Hematopoietic multipotent progenitor cell (in vitro differentiated cells): ENCODE measurements at places on chromosomes 2 and 18.

GRCh38 chr2:100394111-100394641, 23.3 kb downstream of the CHST10 start:
- DNase-seq: no peak

DNA sequence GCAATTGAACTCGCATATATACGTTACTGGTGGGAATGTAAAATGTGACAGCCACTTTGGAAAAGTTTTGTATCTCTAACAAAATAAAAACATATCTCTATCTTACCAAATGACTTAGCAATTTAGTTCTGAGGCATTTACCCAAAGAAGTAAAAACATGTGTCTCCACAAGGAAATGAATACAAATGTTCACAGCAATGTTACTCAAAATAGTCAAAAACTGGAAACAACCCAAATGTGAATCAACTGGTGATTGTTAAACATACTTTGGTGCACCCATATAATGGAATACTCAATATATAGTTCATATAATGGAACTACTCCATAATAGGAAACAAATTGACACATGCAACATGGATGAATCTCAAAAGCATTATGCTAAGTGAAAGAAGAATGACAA, 70.4 kb upstream of the DNER start:
- DNase-seq: no peak

DNA sequence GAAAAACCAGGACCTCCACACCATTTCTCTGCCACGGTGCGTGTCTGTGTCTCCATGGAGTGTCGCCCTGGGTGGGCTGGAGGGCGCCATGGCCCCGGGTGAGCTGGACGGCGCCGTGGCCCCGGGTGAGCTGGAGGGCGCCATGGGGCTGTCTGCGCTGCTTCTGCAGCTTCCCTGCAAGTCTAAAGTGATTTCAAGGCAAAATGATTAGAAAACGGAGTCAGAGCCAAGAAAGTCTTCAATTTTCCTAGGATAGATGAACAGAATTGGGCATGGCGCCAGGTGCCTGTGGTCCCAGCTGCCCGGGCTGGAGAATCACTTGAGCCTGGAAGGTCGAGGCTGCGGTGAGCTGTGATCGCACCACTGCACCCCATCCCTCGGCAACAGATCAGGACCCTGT, 27.7 kb upstream of the NFATC1 start:
- DNase-seq: no peak

DNA sequence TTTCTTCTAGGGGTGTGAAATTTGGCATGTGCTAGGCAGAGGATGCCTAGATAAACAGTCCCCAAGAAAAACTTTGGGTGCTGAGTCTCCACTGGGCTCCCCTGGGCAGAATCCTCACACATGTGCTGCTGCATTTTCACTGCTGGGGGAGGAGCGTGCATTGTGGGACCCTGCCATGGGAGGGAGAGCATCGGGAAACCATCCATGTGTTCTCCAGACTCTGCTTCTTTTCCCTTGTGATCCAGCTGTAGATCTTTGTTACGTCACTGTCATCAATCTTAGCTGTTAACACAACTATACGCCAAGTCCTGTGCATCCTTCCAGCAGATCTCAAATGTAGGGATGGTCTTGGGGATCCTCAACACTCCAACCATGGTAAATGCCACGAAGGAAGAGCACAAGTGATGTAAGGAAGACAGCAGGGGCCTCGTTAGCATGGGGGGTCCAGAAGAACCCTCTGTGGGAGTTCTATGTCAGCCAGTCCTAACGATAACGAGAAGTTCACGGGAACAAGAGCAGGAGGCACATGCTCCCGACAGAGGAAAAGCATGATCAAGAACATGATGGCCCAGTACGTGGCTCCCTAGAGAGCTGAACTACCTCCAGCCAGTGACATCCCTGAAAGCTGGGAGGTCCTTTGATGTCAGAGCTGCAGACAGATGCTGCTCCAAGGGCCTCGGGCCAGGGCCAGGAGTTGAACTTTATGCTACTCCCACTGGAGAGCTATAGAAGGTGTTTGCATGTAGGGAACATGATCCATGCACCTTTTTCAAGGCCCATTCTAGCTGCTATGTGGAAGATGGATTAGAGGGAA, 41.1 kb upstream of the NPAS2 start:
- no peak for DNase-seq

GRCh38 chr2:150677551-150677950, 190.1 kb upstream of the RND3 start:
- DNase-seq: no peak
